ENCODE measurements at places on chromosomes 12 and 14. TPM values are rescaled to one million over a fixed set of nuclear protein-coding genes. Genes with fewer than 3 reads are reported as not detected.

GRCh38 chr12:56119361-56119796 is 1.3 kb downstream of the ZC3H10 start:
- peak; percentile 77 for DNase-seq

DNA sequence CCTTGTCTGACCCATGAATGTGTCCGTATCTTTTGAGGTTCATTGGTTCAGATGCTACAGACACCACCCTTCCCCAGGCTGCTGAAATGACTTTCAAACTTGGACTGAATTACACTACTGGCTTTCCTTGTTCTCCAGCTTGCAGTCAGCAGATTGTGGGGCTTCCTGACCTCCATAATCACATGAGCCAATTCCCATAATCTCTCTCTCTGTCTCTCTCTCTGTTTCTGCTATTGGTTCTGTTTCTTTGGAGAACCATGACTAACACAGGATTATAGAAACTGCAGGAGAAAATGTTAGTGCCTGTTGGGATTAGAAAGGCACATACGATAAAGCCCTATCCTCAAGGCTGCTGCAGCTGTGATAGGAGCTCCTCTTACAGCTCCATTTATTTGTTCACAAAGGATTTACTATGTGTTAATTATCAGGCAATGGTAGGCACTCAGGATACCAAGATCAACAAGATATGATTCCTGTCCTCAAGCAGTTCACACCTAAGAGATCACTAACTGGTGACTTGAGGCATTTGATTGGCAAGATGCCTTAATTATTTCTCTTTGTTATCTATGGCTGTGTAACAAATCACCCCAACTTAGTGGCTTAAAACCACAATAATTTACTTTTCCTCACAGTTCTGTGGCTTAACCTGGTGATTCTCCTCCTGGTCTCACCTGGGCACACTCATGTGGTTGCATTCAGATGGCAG is 10.2 kb upstream of the NYNRIN start:
- no peak for DNase-seq

GRCh38 chr14:101709533-101709881 is 52.0 kb upstream of the PPP2R5C start:
- no peak for DNase-seq

DNA sequence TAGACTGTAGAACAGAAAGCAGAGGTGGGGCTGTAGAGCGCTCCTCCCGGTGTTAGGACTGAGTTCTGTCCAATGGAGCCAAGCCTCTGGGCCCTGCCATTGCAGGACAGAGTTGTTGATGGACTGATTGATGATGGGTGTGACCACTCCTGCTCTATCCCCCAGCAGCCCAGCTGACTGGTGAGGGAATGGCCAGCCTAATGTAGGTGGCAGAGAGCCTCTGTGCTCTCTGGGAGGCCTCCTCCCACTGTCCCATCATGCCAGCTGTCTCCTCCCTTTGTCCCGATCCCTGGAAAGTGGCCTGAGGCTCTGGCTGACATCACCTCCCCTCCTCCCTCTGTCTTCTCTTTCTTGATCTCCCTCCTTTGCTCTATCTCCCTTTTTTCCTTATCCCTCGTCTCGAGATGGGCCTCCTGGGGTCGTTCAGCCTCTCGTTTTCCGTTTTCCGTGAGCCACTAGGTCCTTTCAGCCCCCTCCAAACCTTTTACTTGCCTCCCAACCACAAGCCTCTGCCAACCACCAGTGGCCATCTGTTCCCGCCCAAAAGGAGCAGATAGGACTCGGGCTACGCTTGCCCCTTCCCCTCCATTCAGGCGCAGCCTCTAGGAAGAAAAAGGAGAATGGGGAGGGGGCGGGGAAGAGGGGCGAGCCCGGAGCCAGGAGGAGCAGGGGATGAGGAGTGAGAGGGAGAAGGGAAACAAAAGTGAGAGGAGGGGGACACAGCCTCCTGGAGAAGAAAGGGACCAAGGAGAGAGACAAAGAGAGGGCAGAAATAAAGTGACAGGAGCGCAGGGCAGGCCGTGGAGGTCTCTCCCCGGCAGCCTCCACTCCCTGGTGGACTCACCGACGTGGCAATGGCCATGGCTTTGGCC is 572 bp downstream of the EFS start:
- DNase-seq = peak; percentile 16

- DNase-seq = no peak
These were observed 60.4 kb downstream of the KITLG start for GRCh38 chr12:88519802-88520435.

GRCh38 chr14:71714225-71714624 is 218.0 kb upstream of the RGS6 start:
- no peak for DNase-seq

DNA sequence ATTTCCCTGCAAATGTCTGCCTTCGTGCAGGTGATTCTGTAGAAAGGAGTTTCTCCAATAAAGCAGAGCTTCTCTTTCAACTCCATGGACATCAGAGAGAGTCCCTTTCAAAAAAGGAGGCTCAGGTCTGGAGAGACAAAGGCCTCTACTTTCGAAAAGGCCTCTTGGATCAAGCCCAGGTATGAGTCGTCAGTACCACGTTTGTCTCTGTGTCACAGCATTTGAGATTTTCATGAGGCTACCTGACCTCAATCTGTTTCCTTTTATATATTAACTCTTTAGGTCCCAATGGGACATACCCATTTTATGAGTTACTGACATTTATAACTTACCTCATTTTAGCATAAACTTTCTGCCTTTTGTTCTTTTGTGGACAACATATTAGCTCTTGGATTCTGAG is 290.8 kb downstream of the RPAP3 start:
- no peak for DNase-seq

DNA sequence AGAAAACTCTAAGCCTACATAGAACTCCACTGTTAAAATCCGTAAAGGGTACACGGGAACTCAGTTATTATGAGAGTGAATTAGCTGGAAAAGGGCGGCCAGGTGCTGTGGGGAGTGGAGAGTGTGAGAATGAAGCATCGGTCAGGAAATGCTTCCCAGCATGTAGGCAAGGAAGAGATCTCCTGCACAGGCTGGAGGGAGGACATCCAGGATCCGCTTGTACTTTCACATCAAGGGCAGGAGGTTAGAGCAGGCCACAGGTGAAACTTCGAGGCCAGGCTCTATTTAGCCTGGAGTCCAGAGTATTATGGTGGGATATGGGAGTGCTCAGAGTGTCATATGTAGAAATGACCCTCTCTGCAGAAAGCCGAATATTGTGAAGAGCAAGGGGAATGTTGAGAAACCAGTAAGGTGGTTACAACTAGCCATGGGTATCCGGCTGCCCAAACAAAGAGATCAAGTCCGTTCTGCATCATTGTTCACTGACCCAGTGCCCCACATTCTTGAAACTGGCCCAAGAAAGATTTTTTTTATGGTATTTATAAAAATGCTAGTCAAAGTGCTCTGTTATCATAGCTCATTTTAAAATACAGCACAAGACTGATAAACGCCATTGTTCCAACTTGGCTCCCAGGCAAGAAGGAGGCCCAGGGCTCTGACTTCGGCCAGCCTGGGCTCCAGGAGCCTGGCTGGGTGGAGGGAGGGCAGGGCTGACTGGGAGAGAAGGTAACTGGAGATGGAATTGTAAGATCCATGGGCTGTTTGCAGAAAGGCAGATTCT is 79.4 kb upstream of the HIF1A start:
- no peak for DNase-seq

DNA sequence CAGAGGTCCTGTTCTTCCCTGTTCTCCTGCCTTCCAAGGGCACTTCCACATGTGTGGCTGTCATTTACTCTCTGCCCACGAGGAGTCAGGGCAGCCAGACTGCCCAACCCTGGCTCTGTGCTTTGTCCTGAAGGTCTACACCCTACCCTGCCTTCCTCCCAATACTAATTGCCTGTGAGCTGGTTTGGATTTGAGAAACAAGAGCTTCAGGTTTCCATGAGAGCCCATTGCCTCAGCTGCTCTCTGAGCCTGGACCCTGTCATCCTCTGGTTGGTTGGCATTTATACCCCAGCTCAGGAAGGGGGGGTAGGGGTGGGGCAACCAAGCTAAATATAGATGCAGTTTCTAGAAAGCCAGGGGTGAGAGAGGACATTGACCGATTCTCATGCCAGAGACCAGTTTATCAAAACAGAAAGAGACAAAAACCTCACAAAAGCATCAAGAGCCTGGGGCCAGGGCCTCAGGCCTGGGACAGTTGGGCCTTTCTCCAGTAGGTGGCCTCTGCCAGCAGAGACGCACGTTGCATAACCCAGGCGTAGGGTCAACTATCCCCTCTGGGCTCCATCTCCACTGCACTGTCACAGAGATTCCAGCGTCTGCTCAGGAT is 34.5 kb downstream of the VDR start:
- peak; percentile 50 for DNase-seq

- DNase-seq = no peak
These were observed 61.1 kb downstream of the RNF34 start for GRCh38 chr12:121461048-121461447.

DNA sequence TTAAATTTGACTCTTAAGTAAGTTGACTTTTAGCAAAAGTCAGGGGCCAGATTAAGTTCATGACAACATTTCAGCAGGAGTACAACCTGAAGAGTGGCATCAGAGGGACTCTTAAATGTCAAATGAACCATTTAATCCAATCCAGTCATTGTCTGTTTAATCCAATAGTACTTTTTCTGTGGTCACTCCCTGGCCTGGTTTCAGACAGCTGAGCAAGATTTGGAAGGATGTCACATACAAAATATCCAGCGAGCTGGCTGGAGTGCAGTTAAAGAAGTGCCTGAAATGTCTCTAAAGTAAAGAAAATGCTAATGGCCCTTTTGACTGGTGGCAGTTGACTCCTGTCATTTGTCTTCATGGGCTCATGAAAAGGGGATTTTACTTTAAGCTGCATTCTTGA is 1082.1 kb downstream of the AACS start:
- no peak for DNase-seq

GRCh38 chr14:105006831-105007592 is 13.9 kb downstream of the CDCA4 start:
- no peak for DNase-seq

GRCh38 chr12:67357376-67358125 is 88.4 kb downstream of the CAND1 start:
- DNase-seq = no peak

GRCh38 chr12:9237286-9237685 is 29.1 kb upstream of the PZP start:
- no peak for DNase-seq

- DNase-seq = no peak
These were observed 212.9 kb upstream of the FAR2 start for GRCh38 chr12:28936221-28936620.

DNA sequence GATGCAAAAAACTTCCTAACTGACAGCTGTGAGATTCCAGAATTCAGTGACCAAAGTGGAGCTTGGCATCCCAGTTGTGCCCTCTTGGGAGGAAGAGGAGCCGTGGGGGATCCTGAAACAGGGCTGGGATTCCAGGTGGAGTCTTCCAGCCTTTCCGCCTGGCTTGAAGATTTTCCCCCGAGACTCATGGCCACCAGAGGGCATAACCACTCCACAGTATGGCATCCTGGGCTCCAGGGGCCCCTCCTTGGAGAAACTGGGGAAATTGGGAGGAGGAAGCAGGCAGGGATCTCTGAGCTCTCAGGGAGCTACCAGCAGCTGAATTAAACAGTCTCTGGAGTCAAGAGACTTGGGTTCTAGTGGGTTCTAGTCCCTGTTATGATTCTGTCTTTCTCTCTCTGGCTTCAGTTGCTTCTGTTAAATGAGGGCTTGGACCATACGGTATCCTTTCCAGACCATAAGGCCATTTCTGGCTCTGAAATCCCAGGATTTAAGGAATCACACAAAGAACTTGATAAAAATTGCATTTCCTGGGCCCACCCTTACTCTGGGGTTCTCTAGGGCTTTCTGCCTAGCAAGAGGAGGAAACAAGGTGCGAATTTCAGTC is 2.6 kb upstream of the TAMALIN start:
- DNase-seq = peak; percentile 68

DNA sequence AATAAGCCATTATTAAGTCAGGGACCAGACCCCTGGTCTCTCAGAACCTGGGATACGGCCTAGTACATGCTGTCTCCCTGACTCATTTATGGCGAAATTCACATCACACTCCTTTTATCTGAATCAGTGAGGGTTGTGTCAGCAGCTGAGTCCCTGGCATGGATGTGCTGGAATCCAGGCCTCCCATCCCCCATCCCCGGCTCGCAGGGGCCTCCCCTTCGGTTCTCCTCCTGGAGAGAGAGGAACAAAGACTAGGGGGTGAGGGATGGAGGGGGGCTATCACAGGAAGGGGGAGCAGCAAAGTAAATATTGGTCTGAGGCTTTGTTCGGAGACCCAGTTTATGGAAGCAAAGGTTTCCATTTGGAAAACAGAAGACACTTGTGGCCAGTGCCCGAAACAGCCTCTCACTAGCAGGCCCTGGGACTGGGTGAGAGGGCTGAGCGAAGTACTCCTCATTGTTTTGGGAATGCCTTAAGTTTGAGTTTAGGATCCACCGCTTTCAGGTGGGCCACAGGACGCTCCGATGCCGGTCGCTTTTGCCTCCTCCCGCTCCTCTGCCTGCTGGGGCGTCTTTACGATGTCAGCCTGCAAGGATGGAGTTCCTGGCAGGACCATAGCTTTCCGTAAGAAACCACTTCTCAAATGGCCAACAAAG is 145.0 kb downstream of the PRKCH start:
- DNase-seq = no peak

DNA sequence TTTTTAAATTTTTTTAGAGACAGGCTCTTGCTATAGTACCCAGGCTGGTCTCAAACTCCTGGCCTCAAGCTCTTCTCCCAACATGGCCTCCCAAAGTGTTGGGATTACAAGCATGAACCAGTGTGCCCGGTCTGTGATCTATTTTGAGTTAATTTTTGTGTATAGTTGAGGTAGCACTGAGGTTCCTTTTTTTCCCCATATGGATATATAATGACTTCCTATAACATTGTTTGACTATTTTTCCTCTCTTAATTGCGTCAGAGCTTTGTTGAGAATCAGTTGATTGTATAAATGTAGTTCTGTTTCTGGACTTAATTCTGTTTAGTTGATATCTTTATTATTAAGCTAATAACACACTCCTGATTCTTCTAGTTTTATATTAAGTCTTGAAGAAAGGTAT is 8.6 kb upstream of the M6PR start:
- no peak for DNase-seq

DNA sequence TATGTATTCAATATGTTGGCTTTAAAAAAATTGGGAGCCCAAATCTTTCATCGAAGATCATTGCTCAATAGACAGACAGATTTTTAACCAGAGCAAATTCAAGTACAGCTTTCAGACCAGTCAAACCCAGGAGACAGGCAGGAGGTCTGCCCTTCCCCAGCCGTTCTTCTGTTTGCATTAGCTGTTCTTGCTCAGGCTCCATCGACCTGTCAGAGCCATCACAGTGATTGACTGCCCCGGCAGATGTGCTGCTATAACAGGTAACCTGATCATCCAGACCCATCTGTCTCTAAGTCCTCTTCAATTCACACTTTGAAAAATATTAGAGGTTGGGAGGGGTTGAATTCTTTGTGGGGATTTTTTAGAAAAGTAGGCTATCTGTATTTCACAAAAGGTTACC is 453.5 kb downstream of the FOXG1 start:
- DNase-seq = no peak

Gene GPRC5D
- total RNA-seq = not detected

Gene JPH4
- 0.13 TPM for total RNA-seq

Gene PRICKLE1
- total RNA-seq = 0.58 TPM

Gene LMNTD1
- not detected for total RNA-seq

Gene SLC39A5
- 0.27 TPM for total RNA-seq

Gene FGD6
- 8.1 TPM for total RNA-seq

Gene DPY19L2
- total RNA-seq = 0.18 TPM

Gene LHX5
- 0.16 TPM for total RNA-seq

Gene PPP1R36
- not detected for total RNA-seq

Gene KRT74
- not detected for total RNA-seq

Measured in K562 (cell line).